Adrenal gland (tissue), 19 donors: ENCODE measurements at places on chromosomes 3 and 15. TPM values are rescaled to one million over a fixed set of nuclear protein-coding genes. Genes with fewer than 3 reads are reported as not detected.

SST gene
- total RNA-seq, result 39.2 TPM

GOLGA6A gene
- total RNA-seq, result 0.44 TPM

MUSTN1 gene
- 2.7 TPM for total RNA-seq

CPLX3 gene
- total RNA-seq, result not detected

ARGFX gene
- not detected for total RNA-seq

NR1I2 gene
- total RNA-seq, result 0.55 TPM

DUOXA2 gene
- total RNA-seq, result 1.3 TPM

LINGO1 gene
- 1.3 TPM for total RNA-seq

XCR1 gene
- total RNA-seq, result 0.17 TPM

C3orf22 gene
- not detected for total RNA-seq

TGM4 gene
- not detected for total RNA-seq

ZPLD1 gene
- not detected for total RNA-seq

REC114 gene
- not detected for total RNA-seq

CACNA1D gene
- 83.1 TPM for total RNA-seq

EPHB3 gene
- 1.4 TPM for total RNA-seq

COL6A5 gene
- not detected for total RNA-seq

AGBL1 gene
- total RNA-seq, result not detected

SMAD6 gene
- total RNA-seq, result 5.8 TPM
